ENCODE measurements at places on chromosomes 3 and 15.

DNA sequence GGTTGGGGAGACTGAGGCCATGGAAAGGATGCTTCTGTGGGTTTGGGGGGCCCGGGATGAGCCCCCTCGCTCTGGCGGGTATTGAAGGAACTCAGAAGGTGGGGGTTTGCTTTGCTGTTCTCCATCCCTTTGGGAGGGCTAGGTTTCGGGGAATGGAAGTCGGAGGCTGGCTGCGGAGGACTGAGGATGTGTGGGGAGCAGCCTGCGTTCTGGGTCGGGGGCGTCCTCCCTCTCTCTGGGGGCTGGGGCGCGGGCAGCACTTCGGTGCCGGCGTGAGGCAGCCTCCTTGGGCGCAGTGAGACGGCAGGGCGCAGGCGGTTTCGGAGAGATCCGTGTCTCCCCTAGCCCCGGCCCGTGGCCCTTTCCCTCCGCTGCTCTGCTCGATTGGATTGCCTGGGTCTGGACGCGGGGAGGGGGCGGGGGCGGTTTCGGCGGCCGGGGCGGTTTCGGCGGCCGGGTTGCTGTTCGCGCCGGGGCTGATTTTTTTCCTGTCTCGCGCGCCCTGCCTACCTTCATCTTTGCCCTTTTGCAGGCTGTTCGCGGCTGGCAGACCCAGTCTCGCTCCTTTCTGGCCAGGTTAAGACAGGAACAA is 1.4 kb downstream of the PTPRG start:
- DNase-seq, result no peak

- DNase-seq, result no peak
Measured at GRCh38 chr3:159522276-159522675, 466.4 kb upstream of the IL12A start.

DNA sequence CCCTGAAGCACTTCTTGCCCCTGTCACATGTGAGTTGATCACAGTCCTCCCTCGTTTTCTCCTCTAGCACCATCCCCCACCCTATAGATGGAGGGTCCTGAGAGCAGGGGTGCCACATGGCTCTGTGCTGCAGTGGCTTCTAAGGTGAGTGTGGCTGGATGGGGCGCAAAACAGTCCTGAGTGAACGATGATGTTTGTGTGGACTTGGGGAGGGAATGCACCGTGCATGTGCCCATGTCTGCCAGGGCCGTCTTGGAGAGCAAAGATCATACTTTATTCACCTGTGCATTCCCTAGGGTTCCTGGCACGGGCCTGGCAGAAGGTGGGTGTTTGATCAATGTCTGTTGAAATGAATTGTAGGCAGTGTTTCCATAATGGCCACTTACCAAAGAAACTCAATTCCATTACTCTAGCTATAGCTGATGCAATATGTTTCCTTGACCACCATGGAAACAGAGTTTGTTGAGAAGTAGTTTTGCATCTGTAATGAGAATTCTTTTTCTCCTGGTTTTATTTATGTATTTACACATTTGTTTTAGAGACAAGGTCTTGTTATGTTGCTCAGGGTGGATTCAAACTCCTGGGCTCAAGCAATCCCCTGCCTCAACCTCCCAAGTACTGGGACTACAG is 58.0 kb downstream of the ABTB1 start:
- DNase-seq, result no peak

GRCh38 chr3:72068621-72069020 is 283.7 kb upstream of the PROK2 start:
- DNase-seq, result no peak

DNA sequence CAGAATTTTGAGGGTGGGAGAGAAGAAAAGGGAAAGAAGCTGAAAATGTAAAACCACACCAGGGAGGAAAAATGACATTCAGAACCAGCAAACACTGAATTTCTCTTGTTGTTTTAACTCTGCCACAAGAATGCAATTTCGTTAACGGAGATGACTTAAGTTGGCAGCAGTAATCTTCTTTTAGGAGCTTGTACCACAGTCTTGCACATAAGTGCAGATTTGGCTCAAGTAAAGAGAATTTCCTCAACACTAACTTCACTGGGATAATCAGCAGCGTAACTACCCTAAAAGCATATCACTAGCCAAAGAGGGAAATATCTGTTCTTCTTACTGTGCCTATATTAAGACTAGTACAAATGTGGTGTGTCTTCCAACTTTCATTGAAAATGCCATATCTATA is 15.5 kb downstream of the GREM1 start:
- no peak for DNase-seq

DNA sequence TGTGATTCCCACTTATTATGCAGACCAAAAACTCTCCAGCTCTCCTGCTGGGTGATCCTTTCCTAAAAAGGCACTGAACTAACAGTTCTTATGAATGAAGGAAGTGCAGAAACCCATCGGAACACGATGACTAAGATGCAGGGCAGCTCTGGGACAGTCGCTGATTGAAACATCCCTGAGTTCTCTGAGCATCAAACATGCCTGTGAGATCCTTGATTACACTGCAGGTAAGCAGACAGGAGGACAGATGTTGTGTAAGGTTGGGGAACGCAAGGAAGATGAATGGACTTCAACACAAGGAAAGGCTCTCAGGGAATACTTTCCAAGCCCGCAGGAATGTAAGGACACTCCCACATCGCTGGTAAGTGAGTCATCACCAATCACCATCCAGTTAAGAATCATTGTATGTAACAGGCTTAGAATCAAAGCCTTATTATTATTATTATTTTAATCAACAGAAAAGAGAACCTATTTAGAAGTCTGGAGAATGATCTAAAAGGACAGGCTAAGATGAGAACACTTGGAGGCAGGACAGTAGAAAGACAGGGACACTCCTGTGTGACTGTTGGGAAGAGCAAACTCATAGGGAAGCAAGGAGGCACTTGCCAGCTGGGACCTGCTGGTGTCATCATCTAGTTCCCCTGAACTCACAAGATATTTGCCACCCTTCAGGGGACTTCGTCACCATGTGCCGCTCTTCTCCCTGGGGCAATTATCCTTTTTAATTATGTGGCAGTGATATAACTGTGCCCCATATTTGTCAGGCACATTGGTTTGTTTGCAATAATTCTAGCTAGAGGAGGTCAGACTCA is 26.0 kb downstream of the TMEM158 start:
- no peak for DNase-seq

GRCh38 chr3:150073513-150073912 is 102.8 kb upstream of the PFN2 start:
- DNase-seq, result no peak

DNA sequence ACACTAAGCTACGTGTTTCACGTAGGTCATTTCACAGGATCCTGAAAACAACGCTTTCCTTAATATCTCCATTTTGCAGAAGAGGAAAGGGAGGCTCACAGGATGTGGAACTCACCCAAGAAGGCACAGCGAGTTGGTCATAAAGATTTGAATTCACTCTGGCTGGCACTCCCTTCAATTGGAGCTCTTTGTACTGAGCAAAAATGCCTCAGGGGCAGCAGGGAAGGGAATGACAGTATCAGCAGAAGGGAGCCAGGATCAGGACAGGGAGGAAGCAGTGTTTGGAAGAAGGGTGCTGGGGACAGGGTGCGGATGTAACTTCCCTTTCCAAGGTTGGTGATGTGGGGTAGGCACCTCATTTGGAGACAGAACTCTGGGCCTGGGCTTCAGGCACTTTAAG is 1.1 kb upstream of the ST6GAL1 start:
- DNase-seq, result no peak

DNA sequence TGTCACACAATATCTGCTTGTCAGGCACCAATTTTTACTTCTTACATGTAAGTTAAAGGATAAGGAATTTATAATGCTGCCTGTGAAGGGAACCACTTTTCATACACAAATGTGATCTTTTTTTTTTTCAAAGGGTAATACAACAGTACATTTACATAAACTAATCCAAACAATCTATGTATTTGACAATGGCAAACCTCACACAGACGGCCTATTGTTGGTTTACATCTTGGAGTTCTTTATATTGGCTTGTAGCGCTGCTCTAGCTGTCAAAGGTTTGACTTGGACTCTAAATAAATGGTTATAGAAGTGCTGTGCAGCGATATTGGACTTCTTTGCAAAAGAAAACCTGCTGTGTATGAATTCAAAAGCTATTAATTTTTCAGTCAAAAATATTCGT is 598.0 kb downstream of the FOXP1 start:
- DNase-seq, result no peak

GRCh38 chr3:71958533-71958932 is 173.6 kb upstream of the PROK2 start:
- DNase-seq, result no peak

GRCh38 chr15:80991421-80991820 is 1.8 kb upstream of the MESD start:
- no peak for DNase-seq

DNA sequence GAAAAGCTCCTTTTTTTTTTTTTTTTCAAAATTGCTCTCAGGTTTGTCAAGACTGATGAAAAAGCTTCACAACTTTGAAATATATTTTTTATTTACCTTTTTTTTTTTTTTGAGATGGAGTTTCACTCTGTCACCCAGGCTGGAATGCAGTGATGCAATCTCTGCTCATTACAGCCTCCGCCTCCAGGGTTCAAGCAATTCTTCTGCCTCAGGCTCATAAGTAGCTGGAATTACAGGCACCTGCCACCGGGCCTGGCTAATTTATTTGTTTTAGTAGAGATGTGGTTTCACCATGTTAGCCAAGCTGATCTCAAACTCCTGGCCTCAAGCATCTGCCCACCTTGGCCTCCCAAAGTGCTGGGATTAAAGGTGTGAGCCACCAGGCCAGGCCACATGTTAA is 1515.0 kb downstream of the OTOL1 start:
- no peak for DNase-seq

DNA sequence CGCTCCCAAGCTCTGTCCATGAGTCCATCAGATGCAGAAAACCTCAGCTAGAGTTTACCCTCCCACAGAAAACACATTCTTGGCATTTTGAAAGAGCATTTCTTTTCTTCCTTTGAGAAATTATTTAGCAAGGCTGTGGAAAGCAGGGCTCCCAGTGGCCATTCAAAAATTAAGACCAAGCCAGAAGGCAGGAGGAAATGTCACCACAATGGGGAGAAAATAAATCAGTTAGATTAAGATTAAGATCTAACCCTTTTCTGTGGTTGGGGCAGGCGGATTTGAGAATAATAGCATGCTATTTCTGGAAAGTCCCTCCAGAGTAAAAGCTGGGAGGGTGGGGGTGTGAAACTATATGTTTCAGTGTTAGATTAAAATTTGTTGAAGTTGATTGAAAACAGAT is 20.2 kb downstream of the LRIG1 start:
- no peak for DNase-seq

DNA sequence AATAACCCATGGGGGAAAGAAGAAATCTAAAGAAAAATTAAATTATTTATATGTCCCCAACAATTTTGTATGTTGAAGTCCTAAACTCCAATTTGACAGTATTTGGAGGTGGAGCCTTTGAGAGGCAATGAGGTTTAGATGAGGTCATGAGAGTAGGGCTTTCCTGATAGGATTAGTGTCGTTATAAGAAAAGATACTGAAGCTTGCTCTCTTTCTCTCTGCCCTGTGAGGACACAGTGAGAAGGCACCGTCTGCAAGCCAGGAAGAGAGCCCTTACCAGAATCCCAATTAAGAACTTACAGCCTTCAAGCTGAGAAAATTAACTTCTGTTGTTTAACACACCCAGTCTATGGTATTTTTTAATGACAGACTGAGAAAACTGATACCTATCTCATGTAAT is 16.1 kb upstream of the OR5AC2 start:
- DNase-seq, result no peak

DNA sequence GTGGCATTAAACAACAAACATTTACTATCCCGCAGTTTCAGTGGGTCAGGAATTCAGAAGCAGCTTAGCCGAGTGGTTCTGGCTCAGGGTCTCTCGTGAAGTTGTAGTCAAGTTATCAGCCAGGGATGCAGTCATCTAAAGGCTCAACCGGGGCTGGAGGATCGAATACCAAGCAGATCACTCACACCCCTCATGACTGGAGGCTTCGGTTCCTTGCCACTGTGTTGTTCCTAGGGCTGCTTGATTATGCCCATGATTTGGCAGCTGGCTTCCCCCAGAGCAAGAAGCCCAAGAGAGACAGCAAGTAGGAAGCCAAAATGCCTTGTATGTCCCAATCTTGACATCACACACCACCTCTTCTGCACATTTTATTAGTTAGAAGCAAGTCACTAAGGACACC is 33.9 kb upstream of the CDCP1 start:
- DNase-seq, result no peak

GRCh38 chr3:148682997-148683396 is 14.7 kb upstream of the AGTR1 start:
- no peak for DNase-seq

DNA sequence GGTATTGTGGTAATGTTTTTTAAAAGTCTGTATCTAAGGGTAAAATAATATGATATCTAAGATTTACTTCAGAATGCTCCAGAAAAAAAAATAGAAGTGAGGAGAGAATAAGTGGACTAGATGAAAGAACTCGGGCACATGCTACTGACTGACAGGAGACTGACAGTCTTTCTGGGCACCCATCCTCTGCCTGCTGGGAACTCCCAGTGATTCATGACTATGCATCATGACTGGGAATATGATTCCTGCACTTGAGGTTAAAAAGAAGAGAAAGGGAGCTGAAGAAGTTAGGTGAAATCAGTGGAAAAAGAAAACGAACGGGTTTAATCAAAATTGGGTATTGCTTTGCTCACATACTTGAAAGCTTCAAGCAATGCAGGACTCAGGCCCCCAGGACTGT is 35.7 kb upstream of the SPSB4 start:
- DNase-seq, result no peak

DNA sequence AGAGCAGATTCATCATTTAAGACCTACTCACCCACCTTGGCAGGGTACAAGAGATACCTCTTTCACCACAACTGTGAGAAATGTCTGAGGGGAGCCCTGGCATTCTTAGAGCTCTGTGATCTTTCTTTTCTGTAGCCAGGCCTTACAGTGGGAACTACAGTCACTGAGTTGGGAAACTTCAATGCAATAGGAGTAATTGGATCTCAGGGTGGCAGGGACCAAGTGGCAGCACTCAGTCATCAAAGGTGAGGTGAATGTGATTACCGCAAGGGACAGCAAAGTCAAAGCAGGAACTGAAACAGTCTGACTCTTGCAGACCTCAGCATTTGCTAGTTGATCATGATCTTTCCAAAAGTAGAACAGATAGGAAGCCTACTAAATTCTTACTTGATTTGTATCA is 7.2 kb upstream of the MCF2L2 start:
- DNase-seq, result no peak

DNA sequence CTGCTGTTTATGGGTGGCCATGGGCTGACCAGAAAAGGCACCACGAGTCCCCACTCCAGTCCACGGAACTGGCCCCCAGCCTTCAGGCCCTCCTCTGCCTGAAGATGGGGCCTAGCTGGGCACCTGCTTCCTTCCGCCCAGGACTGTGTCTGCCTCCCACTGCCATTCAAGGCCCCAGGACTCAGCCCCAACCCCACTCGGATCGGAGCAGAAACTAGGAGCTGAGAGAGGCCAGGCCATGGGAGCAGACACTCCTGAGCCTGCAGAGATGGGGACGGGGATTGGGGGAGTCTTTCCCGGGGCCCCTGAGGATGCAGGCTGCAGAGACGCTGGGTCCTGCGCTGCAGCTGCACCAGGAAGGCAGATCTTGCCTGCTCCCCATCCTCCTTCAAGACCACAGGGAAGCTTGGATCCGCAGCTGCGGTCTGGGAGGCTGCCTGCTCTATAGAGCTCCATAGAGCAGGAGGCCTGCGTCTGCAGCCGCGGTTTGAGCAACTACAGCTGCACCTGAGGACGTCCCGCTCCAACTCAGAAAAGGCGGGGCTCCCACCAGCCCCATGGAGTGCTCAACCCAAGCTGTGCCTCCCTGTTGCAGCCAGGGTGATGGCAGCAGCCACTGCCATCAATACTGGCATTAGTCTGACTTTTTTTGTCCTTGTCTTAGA is 383.9 kb upstream of the TMCO5A start:
- DNase-seq, result no peak

Data from activated CD8-positive, alpha-beta memory T cell treated with anti-CD3 and anti-CD28 coated beads for 1 hour (primary cell).